ENCODE measurements at places on chromosomes 1 and 21.
A peak's percentile ranks its signal among the peaks of the same experiment; 100 is the strongest.

GRCh38 chr1:89761338-89761737 lies 59.5 kb upstream of the LRRC8D start:
- no peak for DNase-seq

GRCh38 chr1:154756793-154757548 lies 113.1 kb downstream of the KCNN3 start:
- DNase-seq: no peak

DNA sequence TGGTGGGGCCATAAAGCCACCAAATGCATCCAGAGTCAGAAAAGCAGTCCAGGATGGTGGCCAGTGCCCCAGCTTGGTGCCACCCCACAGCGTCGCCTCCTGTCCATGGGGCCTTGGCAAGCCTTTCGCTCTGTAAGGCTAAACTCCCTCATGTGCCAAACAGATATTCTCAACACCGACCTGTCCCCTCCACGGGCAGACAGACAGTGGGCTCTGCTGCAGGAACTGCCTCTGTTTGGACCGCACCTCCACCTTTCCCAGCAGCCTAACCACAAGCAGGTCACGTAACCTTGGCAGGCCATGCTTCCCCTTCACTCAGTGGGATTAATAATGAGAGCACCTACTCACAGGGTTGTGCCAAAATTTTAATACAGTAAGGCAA lies 11.7 kb downstream of the RUNX1 start:
- no peak for DNase-seq

GRCh38 chr1:185699874-185700273 lies 34.3 kb upstream of the HMCN1 start:
- no peak for DNase-seq

GRCh38 chr1:76254104-76255030 lies 179.8 kb downstream of the ST6GALNAC3 start:
- no peak for DNase-seq

DNA sequence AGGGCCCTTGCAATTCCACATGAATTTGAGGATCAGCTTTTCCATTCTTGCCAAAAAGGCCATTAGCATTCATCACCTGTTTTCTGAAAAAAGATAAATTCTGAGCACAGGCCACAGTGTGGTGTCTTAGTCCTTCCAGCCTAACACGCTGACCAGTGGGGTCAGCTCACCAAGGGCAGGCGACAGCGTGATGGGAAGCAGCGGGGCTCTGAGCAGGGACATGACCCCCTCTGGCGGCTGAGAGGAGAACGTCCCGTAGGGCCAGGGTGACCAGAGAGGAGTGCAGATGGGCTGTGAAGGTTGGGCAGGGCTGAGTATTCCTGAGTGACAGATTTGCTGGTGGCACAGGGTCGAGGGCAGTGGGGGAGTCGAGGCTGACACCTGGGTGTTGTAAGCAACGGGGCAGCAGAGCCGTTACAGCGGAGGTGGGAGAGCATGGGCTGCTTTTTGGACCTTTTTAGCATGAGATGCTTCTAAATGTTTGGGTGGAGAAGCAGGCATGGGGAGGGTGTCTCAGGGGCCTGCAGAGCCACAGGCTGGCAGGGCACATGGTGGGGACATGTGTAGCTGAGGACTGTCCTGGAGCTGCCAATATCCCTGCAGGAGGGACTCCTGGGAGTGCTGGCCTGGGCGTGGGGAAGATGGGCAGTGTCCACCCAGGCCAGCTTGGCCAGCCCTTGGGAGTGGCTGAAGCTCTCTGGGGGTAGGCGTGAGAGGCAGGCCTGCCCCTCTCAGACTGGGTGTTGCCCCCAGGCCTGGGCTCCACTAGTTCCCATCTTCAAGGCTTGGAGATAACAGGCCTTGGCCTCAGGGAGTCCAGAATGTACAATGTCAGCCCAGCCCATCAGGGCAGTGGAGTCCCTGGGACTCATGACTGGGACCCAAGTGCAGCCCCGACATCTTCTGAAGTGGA lies 8.6 kb upstream of the CALML6 start:
- DNase-seq: peak; percentile 68

DNA sequence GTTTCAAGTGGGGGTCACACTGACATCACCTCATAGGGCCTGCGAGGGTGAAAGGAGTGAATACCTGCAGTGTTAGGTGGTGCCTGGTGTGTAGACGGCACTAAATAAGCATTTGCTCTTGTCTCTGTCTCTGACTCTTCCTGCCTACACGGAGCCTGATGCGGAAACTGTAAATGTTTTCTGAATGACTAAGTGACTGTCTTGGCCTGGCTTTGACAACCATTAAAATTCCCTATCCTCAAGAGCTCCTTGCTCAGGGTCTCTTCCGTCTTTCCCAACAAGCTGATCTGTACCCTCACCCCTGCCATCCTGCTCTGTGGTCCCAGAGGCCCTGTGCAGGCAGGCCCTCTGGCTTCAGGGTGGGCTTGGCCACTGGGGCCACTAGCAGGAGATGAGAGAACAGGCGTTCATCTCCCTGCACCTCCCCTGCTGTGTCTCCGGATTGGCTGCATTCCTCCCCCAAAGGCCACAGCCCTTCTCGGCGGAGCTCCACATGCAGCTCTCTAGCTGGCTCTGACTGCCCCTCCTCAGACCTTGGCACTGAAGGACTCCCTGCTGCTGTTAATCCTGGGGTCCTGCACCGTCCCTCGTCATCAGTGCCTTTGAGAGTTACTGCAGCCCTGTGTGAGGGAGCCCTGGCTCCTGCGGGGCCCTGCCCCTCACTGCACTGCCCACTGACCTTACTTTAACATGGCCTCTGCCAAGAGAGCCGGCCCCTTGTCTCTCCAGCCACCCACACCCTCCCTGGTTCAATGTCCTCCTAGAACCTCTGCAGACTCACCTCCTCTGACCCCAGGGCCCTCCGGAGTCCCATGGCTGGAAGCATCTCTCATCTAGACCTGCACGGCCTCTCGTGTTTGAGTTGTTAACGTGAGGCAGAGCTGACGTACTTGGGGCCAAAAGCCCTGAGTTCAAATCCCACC lies 211.1 kb downstream of the MATN1 start:
- no peak for DNase-seq

Measured in NCI-H345 (cell line).